ENCODE measurements at places on chromosomes 3 and 15. TPM values are rescaled to one million over a fixed set of nuclear protein-coding genes. Genes with fewer than 3 reads are reported as not detected.

Gene MAP2K5
- total RNA-seq = 4.8 TPM

Gene SMARCC1
- 25.1 TPM for total RNA-seq

Gene SPESP1
- total RNA-seq = 4.2 TPM

Gene FOXB1
- not detected for total RNA-seq
